ENCODE measurements at places on chromosomes 12 and 14.

DNA sequence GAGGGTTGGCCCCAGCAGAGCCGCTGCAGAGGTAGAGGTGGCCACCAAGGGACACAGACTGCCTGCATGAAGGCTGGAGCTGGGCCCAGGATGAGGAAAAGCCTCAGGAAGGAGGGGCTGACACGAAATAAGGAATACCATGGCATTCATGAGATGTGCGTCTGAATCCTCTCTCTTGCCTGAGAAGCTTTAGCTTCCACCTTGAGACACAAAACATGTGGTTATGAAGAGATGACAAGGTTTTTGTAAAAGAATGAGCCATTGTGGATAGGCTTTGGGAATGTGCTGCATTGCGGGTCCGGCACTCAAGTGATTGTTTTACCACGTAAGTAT lies 82.7 kb downstream of the DAD1 start:
- no peak for DNase-seq

- DNase-seq, result no peak
Measured at GRCh38 chr12:16389594-16389993, 42.1 kb downstream of the MGST1 start.

- no peak for DNase-seq
Measured at GRCh38 chr12:130163461-130164215, 1.4 kb downstream of the FZD10 start.

DNA sequence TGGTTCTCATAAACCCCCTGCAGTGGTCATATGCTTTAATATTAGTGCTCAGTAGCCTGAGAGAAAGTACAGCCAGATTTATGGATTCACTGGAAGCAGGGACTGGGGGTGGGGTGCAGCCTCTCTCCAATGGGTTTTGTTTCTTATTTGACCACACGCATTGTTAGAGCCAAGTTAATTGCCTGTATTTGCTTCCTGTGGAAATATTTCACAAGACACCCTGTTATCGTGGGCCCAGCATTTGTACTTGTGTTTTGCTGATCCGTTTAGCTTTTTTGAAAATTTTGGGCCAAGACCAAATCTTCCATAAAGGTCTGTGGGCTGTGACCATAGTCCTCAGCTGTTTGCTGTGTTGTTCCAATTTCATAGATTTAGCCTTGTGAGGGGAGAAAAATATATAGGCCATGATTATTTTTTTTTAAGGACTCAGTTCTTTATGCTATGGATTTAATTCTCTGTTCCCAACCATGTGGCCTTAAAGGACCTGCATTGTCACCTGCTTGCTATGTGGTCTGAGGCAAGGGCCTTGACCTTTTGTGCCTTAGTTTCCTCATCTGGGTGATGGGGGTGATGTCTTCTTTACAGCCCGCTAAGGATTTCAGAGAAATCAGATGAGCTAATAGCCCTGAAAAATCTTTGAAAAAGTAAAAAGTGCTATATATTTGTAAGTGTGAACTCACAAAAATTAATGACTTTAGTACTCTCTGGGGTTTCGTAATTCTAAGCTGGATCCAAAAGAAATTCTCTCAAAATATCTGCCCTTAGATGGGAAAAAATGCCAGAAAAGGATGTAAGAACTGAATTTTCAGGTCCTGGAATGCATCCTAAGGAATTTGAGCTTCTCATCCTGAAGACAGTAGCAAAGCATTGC lies 370.2 kb downstream of the DPF3 start:
- no peak for DNase-seq

DNA sequence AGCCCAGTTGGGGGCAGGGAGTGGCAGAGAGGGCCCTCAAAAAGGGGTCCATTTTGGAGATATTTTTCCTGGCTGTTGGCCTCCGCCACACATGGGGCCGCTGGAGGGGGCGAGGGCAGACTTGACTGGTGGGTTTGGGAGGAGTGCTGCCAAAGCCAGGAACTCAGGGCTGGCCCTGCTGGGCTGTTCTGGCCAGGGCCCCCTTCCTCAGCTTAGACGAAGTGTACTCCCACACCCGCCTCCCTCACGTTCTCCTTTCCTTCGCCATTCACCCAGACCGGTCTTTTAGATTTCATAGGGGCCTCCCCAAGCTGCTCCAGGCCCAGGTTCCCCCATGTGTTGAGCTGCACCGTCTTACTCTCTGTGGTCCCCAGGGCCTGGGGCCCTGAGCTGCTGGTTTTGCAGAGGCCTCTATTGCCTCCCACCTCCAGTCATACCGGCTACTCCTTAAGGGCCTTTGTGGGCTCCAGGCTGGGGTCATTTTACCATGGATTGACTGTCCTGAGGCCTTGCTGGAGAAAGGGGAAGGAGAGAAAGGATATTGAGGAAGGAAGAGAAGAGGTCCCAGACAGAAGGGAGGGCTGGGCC lies 1.3 kb downstream of the KRT7 start:
- DNase-seq, result no peak

GRCh38 chr12:122078141-122079032 lies at the start of gene MLXIP:
Gene MLXIP, plus strand, starts transcription at chr12:122078756. Its CDS starts 98 bp downstream, at chr12:122078854.
- DNase-seq, result peak; percentile 83

DNA sequence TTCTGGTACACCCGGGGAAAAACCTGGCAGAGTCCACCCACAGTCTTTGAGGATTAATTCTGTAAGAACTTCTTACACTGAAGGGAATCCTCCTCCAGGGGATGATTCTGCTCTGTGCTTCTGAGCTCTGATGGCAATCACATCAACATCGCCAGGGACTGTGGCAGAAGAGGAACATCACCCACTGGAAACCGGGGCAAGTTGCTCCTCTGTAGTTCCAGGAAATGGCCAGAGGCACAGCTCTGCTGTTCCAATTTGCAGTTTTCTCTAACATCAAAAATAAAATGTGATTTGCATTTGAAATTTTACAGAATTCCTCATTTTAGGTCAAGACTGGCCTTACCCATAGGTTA lies 207.6 kb downstream of the DAD1 start:
- no peak for DNase-seq

DNA sequence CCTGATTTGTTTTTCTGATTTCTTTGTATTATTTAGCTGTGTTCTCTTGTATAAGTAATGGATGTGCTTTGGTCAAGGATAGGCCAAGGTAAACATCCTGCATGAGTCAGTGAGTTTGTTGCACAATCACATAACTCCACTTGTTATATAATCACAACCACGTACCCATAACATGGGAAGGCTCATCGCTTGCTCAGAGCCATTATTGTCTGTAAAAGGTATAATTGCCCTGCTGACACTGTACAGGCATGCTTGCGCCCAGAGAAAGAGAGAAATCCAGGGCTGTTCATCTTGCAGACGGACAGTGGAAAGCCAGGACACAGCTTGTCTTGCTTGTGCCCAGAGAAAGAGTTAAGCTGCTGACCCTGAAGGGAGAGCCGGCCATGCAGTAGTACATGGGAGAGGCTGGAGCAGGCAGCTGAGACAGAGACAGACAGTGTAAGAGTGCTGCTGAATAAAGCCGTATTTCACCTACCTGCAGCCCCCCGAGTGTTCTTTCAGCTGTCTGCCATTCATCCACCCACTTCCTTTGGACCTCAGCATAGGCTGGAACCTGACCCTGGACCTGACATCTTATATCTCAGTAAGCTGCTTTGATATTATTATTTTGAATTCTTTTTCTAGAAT lies 174.7 kb upstream of the DAAM1 start:
- no peak for DNase-seq

DNA sequence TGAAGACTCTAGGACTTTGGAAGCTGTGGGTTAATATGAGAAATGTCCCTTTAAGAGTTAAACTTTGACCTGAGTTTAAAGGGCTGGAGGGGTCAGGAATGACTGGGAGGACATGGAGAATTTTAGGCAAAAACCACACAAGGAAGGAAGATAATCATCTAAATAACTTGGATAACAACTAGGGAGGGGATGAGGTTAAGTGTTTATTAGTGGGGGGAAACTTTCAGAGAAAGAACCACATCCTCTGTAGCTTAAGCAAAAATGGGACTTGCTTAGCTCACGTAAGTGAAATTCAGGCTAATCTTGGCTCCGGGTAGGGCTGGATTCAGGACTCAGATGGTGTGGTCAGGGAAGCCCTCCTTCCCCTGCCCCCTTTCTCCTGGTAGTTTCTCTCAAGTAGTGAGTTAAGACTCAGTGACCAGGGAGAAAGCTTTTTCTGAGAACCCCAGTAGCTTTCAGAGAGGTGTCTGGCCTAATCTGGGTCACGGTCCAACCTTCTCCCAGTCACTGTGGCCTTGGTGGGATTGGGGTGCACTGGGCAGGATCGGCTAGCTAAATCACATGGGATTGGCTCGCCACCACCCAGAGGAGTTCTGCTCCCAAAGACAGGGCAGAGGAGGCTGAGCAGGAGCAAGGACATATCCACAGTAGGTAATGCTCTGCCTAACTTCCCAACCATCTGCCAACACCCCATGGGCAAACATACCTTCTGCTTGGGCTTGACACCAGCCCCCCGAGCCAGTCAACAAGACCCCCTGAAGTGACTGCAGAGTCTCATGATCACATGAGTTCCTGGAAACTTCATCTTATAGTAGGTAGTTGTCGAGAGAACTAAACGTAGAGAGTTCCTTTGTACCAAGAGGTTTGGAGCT lies 52.8 kb downstream of the ARF6 start:
- no peak for DNase-seq

DNA sequence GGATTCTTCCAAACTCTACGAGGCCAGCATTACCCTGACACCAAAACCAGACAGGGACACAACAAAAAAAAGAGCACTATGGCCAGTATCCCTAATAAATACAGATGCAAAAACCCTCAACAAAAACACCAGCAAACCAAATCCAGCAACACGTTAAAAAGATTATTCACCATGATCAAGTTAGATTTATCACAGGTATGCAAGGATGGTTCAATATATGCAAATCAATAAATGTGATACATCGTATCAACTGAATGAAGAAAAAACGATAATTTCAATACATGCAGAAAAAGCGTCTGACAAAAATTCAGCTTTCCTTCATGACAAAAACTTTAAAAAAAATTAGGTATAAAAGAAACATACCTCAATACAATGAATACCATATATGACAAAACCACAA lies 99.9 kb downstream of the CEP83 start:
- DNase-seq, result no peak

- no peak for DNase-seq
Measured at GRCh38 chr12:22657538-22657937, 32.6 kb downstream of the ETNK1 start.

DNA sequence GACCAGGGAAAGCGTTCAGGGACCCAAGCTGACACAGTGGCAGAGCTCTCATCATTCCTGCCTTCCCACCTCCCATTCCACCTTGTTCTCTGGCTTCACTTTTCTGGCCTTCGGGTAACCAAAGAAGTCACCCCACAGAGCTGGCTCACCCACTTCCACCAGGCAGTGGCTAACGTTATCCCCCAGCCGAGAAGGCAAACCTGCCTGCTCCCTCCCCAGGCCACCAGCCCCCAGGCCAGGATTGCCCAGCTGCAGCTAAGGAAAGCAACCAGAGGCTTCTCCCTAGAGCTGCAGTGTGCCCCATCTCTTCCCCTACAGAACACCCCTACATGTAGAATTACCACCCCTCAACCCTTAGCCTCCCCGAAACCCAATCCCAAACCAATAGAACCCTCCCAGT lies 22.2 kb downstream of the CCDC88C start:
- no peak for DNase-seq

DNA sequence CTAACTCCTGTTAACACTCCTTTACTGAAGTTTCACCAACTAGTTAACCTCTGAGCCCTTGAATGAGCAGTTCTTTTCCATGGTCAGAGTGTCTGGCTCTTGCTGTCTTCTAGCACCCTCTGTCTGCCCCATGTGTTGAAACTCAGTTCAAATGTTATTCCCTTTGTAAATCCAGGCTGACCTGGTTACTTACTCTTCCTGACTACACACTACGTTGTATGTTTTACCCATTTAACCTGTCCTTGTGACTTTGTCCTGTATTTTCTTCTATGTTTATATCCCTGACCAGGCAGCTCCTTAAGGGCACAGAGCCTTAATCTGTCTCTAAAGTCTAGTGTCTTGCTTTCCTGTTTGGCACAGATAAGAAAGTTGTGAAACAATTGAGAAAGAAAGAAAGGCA lies 389.0 kb upstream of the RPL10L start:
- DNase-seq, result peak; percentile 16

DNA sequence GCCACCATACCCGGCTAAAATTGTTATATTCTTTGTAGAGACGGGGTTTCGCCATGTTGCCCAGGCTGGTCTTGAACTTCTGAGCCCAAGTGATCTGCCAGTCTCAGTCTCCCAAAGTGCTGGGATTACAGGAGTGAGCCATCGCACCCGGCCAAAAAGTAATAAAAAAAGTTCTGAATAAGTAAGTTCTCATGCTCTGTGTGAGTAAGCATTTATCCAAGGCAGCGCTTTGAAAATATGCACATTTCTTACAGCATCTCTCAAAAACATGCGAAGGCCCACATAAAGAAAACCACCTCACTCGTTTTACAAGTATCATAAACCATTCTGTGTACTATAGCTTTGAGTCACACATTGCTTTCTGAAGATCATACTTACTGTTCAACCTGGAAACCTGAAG lies 8.6 kb downstream of the GIT2 start:
- DNase-seq, result no peak

GRCh38 chr12:119258556-119258955 lies 76.0 kb upstream of the CCDC60 start:
- DNase-seq, result no peak

- no peak for DNase-seq
Measured at GRCh38 chr14:75705014-75705413, 44.0 kb downstream of the TTLL5 start.

DNA sequence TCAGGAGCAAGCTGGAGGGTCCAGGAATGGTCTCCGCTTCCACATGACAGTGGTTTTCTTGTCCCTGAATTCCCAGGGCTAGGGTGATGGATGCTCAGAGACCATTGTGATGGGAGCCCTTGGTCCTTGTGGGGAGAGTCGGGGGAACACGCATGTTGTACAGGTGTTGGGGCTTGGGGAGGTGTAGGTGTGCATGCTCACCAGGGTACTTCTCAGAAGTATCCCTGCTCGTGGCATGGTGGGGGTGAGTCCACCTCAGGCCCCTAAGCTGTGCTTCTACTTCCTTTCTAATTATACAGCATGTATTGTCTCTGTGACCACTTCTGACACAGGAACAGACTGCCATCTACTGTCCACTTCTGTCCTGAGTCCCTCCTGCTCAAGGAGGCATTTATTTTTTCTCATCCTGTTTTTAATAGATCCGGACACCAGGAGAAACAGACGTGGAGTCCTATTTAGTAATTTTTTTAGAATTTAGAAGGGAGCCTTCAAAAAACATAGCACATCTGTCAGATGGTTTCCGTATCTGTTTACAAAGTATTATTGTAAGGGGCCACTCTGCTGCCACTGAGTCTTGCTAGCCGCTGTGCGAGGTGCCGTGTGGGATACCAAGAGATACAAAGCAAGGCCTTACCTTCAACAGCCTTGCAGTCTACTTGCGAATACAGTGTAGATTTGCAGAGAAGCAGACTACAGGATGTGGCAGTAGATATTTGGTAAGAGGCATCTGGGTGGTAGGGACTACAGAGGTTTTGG lies 10.5 kb downstream of the NTF3 start:
- no peak for DNase-seq

DNA sequence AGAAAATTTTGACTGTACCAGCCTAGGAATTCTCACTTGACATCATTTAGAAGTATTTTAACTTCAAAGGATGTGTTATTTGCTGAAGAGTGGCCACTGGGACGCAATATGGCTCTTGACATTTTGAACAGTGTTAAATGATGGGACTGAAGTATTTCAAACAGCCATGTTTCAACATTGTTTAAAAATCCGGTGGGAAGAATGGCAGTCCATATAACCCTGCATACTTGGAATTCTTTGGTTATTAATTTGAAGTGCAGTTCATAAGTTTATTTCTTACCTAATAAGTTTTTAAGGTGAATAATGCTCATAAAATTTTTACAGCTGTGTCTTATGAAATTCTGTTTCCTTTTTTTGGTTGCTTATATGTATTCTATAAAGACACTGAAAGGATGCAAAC lies 8.3 kb downstream of the TMTC2 start:
- no peak for DNase-seq
